CD4-positive, alpha-beta T cell (primary cell): ENCODE measurements at places on chromosomes 3 and 15.

DNA sequence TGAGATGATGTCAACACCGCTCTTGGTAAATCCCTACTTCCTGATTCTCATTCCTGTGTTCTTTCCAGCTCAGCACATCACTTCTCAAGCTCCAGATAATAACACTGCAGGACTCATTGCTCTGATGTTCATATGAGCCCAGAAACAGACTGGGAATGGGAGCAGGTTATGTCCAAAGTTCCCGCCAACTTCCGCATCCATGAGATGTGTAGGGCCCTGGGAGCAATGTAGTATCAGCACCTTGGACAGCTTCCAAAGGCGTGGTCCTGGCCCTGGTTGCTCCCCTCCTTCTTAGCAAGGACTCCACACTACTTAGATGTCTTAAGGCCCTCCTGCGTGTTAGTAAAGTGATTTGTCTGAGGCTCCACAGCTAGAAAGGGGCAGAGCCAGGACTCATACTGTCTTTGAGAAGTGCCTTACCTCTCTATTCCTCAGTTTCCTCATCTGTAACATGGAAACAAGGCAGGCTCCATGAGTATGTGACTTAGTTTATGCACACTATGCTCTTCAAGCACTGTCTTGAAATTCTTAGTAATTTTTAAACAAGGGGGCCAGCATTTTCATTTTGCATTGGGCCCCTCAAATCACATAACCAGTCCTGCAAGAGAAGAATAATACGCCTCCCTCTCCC lies 27.9 kb upstream of the SLC6A1 start:
- DNase-seq, result no peak

DNA sequence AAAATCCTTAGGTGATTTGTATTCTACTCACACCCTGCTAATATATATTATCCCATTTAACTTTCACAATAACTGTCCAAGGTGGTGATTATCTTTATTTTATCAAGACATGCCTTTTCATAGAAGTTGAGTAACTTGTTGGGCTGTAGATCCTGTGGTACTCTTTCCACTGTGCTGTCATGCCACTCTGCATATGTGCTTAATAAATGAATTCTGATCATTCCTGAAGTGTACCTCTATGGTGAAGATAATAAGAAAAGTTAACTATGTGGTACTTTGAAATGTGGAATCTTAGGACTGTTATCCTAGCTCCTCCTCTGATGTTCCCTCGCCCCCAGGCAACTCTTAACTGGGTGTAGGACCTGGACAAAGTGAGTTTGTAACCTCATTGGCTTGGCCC lies 5.2 kb downstream of the SNRK start:
- no peak for DNase-seq

DNA sequence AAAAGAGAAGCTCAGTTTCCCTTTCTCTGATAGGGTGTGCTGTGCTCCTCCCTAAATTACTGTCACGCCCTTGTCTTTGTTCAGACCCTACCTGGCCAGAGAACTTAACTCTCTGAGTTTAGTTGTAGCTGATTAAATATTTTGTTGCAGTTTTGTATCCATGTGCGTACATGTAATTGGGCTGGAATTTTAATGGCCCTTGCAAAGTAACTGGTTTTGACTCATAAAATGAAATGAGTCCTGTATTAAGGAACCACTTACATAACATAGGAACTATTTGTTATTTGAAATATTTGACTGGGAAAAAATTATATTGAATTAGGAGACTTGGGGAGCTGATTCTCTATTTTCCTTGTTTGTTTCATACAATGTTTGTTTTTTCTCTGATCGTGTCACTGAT lies 80.2 kb downstream of the LRRK1 start:
- DNase-seq, result no peak

DNA sequence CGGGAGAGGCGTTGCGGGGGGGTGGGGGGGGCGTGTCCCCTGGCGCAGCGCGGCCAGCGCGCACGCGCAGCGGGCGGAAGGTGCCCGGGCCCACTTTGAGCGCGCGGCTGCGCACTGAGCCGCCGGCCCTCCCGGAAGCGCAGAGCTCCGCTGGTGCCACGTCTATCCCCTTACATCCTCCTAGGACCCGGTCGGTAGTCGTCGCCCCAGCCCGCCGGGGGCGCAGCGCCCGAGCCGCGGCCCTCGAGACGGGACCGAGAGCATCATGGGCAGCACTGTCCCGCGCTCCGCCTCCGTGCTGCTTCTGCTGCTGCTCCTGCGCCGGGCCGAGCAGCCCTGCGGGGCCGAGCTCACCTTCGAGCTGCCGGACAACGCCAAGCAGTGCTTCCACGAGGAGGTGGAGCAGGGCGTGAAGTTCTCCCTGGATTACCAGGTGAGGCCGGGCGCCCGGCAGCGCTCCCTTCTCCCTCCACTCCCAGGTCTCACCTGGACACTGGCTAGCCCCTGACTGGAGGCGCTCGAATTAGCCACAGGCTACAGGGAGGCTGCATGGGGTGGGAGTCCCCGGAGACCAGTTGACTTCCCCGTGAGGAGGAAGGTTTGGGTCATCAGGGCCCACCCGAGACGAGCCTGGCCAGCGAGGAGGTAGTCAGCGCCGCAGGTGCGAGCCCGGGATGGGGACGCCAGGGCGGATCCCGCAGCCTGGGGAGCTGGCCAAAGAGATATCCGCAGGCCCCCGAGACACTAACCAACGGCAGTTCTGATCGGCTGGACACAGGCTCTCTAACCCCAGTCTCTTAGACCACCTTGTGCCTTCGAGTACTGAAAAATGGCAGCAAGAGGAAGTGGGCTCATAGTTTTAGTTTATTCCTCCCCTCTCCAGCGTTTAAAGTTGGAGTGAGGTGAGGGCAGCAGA lies at the start of gene TMED3:
Gene TMED3 (plus strand): TSS at position 128 of the 916 bp plus-strand sequence. CDS start 138 bp downstream, at position 266.
- DNase-seq, result peak; percentile 65

GRCh38 chr15:39272901-39273300 lies 308.0 kb upstream of the THBS1 start:
- DNase-seq, result no peak

DNA sequence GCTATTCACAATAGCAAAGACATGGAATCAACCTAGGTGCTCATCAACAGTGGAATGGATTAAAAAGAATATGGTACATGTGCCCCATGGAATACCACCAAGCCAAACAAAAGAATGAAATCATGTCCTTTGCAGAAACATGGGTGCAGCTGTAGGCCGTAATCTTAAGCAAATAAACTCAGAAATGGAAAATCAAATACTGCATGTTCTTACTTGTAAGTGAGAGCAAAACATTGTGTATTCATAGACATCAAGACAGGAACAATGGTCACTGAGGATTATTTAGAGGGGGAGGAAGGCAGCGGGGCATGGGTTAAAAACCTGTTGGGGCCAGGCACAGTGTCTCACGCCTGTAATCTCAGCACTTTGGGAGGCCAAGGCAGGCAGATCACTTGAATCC lies 304.7 kb upstream of the ROBO2 start:
- DNase-seq, result no peak

DNA sequence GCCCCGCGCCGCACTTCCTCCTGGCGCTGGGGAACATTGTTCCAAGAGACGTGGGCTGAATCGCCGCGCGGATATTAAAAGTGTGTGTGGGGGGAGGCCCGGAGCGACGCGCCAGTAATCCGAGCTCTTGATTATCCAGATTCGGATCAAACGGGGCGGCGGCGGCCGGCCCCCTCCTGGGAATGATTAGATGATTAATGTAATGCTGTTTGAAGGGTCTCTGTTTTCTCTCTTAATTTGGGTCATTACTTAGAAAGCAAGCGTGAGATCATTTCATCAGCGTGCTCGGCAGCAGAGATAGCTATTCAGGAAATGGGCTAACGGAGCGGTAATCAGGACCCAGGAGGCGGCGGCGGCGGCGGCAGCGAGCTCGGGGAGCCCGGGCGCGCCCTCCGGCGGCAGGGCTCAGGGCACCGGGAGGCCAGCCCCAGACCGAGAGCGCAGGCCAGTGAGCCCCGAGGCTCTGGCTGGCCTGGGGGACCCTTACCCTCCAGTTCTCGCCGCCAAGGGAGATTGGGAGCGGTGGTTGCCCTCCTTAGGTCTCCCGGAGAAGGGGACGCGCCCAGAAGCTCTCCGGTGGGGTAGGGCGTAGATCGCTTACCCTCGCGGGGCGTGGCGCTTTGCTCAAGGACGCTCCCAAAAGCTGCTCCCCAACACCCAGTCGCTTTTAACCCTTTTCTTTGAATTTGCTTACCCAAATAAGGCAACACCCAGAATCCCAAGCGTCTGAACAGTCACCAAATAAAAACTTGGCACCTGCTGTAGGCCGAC lies 4.5 kb downstream of the FEZF2 start:
- DNase-seq, result no peak
